AG04450 (cell line): ENCODE measurements at places on chromosomes 4 and X. TPM values are rescaled to one million over a fixed set of nuclear protein-coding genes. Genes with fewer than 3 reads are reported as not detected.

The FMR1NB gene
- not detected in 2 replicates for polyA plus RNA-seq

The LUZP4 gene
- not detected in 2 replicates for polyA plus RNA-seq

The CENPVL3 gene
- polyA plus RNA-seq, result not detected in 2 replicates

The NDNF gene
- not detected in 2 replicates for polyA plus RNA-seq

The H2BW2 gene
- polyA plus RNA-seq, result not detected in 2 replicates

The USP51 gene
- 0.96 and 1.4 TPM in 2 replicates for polyA plus RNA-seq

The FGB gene
- 0.17 TPM in 1 of 2 replicates, not detected in the other for polyA plus RNA-seq

The FGFBP2 gene
- polyA plus RNA-seq, result not detected in 2 replicates

The OCIAD2 gene
- polyA plus RNA-seq, result 46.4 and 55.0 TPM in 2 replicates

The GPR82 gene
- polyA plus RNA-seq, result not detected in 2 replicates

The TMEM175 gene
- polyA plus RNA-seq, result 27.9 and 31.8 TPM in 2 replicates

The RS1 gene
- polyA plus RNA-seq, result not detected in 2 replicates

The ESX1 gene
- polyA plus RNA-seq, result not detected in 2 replicates

The ZCCHC18 gene
- polyA plus RNA-seq, result 1.9 and 2.1 TPM in 2 replicates

The GABRG1 gene
- polyA plus RNA-seq, result not detected in 2 replicates

The DGKK gene
- polyA plus RNA-seq, result not detected in 2 replicates

The RBM46 gene
- not detected in 2 replicates for polyA plus RNA-seq

The GAGE12E gene
- not detected in 2 replicates for polyA plus RNA-seq

The OPRPN gene
- polyA plus RNA-seq, result not detected in 2 replicates

The RBM47 gene
- 0.48 and 0.62 TPM in 2 replicates for polyA plus RNA-seq

The RPS6KA6 gene
- 2.3 and 3.3 TPM in 2 replicates for polyA plus RNA-seq

The XK gene
- 0.07 and 0.11 TPM in 2 replicates for polyA plus RNA-seq

The SPOCK3 gene
- polyA plus RNA-seq, result not detected in 2 replicates

The IBSP gene
- polyA plus RNA-seq, result not detected in 2 replicates

The SERPINA7 gene
- not detected in 2 replicates for polyA plus RNA-seq

The EGF gene
- polyA plus RNA-seq, result 0.14 TPM in 2 replicates

The SRPK3 gene
- 0.27 and 0.51 TPM in 2 replicates for polyA plus RNA-seq

The CACNA1F gene
- not detected in 2 replicates for polyA plus RNA-seq
